ENCODE measurements at places on chromosomes 1 and 21.

DNA sequence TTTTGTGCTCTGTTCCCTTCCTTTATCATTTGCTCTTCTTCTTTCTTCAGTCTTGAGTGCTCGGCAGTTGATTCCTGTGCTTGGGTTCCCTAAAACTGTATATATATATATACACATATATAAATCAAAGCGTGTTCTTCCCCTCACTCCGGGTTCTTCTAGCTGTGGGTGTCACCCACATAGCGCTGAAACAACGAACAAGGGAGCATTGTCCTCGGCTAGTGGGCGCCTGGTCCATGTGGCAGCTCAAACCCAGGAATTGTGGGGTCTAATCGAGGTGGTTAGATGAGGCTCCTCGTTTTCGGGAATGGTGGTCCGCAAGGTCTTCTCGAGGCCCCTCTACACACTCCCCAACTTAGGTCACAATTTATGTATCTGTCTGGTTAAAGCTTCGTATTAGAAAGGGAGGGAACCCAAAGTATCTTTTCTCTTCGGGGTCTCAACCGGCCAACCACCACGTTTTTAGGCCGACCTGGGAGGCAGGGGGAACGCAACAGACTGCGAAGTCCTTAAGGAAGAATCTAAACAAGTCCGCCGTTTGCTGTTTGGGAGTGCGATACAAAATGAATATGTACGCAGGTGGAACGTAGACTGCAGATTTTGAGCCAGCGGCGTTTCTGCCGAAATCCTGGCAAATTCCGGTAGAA is 504 bp upstream of the SDHC start:
- DNase-seq = no peak

GRCh38 chr1:82387012-82387366 is 586.3 kb downstream of the ADGRL2 start:
- DNase-seq = no peak

DNA sequence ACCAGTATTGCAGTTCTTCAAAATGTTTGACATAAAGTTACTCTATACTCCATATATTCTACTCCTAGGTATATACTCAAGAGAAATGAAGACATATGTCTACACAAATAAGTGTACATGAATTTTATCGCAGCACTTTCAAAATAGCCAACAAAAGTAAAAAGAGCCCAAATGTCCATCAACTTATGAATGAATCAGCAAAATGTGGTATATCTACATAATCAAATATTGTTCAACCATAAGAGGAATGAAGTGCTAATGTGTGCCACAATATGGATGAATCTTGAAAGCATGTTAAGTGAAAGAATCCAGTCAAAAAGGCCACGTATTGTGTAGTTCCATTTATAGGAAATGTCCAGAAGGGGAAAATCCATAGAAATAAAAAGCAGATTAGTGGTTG is 98.6 kb upstream of the F3 start:
- DNase-seq = no peak

DNA sequence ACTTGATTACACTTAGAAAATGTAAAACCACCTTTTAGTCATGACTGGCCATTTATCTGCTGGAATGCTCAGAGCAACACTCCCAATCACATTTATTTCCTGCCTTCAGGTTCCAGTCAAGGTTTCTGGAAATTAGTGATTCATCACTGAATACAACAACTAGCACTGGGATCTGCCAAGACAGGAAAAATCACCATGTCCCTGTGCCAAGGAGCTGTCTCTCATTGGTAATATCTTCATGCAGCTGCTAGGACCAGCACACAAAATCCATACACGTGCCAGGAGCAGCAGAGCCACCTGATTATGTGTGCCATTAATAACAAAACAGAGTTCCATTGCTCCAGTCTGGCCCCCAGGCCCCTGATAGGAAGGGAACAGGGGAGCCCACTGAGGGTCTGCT is 194.6 kb downstream of the TNR start:
- no peak for DNase-seq

DNA sequence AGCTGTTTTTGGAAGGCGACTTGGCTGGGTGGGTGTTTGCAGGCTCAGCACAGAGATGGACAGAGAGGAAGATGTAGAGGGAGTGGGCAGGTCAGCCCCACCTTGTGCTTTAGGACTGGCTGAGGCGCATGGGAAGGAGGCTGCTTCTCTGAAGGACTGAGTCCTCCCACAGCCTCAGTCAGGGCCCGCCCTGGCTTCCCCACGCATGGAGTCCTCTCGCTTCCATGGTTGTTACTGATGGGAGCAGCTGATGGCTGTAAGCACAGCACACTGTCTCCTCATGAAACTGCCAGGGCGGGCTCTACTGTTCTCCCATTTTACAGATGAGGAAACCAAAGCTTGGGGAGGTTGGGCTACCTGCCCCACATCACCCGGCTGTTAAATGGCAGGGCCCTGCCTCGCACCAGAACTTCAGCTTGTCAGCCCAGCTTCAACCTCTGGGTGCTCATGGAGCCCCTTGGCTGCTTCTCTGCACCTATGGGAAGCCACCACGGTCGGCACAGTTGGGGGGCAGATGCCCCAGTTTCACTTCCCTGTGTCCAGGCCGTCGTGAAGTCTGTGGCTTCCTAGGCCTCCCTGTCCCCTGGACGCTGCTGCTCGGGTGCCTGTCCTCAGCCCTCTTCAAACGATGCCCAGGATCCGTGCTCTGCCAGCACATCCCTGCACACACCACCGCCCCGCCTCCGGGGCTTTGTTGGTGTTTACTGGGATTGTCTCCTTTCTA is 2.4 kb downstream of the TMEM201 start:
- DNase-seq = no peak

GRCh38 chr21:39348040-39348354 is 891 bp downstream of the HMGN1 start:
- no peak for DNase-seq

- no peak for DNase-seq
Observed at GRCh38 chr1:15215116-15215515, 31.9 kb upstream of the FHAD1 start.

DNA sequence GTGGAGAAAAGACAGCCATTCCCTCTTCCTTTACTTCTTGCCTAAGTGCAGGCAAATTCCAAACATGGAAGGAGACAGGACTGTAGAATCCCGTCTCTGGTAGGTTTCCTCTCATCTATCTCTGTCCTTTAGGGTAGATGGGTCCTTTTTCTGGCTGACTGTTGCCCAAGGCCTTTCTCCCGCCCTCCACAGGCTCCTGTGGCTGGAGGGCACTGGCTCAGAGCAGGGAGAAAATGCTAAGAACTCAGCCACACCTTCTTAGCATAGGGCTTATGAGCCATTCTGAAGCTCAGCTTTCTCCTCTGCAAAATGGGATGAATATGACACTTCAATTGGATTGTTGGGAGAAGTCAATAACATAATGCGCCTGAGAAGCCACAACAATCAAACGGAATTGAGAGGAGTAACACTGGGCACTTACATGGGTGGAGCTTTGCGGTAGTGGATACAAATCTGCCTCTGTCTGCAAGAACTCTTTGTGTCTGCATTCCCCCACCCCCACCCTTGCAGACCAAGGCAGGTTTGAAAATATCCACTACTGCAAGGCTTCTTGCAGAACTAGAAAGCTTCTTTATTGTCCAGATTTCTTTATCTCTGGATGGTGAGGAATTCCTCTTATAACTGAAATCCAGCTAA is 94.7 kb downstream of the CSMD2 start:
- no peak for DNase-seq

DNA sequence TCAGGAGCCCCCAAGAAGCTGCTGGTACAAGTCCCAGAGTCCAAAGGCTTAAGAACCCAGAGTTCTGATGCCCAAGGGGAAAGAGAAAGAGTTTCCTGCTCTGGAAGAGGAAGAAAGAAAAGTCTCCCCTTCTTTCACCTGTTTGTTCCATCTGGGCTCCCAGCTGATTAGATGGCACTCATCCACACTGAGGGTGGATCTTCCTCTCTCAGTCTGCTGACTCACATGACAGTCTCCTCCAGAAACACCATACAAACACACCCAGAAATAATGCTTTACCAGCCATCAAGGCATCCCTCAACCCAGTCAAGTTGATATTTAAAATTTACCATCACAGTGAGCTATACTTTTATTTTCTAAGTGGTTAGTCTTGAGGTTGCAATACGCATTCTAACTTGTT is 257.9 kb downstream of the PAPPA2 start:
- DNase-seq = no peak

DNA sequence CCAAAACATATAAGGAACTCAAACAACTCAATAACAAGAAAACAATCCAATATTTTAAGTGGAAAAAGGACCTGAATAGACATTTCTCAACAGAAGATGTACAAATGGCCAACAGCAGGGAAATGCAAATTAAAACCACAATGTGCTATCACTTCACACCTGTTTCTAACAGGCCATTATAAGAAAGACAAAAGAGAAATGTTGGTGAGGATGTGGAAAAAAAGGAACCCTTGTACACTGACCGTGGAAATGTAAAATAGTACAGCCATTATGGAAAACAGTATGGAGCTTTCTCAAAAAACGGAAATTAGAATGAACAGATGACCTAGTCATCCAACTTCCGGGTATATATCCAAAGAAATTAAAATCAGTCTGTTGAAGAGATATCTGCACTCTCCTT is 37.8 kb upstream of the CD2 start:
- DNase-seq = no peak

DNA sequence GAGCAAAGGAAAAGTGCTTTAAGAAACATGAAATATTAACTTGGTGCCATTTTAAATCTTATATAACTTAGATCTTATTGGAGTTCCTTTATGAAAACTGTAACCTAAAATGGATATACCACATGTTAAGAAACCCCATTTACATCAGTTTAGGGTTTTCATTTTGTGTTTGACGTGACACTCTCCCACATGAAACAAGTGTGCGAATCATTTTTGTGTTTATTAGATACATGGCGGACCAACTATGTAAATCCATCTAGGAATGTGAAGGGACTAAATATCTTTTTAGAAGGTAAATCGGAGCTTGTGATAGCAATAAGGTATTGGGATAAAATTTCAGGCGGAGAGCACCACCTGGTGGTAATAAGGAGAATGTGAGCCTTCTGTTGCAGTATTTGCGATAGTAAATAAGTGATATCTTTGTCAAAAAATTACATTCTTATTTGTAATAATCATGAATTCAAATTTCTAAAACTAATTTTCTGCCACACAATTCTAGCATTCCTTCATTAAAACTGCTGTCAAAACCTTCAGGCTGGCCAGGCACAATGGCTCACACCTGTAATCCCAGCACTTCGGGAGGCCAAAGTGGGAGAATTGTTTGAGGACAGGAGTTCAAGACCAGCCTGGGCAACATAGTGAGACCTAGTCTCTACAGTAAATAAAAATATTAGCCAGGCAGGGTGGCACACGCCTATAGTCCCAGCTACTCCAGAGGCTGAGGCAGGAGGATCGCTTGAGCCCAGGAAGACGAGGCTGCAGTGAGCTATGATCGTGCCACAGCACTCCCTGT is 31.3 kb downstream of the SMAP2 start:
- DNase-seq = no peak

GRCh38 chr1:201502511-201502857 is 4.4 kb downstream of the CSRP1 start:
- no peak for DNase-seq

GRCh38 chr1:196324345-196324744 is 283.9 kb downstream of the KCNT2 start:
- DNase-seq = no peak

DNA sequence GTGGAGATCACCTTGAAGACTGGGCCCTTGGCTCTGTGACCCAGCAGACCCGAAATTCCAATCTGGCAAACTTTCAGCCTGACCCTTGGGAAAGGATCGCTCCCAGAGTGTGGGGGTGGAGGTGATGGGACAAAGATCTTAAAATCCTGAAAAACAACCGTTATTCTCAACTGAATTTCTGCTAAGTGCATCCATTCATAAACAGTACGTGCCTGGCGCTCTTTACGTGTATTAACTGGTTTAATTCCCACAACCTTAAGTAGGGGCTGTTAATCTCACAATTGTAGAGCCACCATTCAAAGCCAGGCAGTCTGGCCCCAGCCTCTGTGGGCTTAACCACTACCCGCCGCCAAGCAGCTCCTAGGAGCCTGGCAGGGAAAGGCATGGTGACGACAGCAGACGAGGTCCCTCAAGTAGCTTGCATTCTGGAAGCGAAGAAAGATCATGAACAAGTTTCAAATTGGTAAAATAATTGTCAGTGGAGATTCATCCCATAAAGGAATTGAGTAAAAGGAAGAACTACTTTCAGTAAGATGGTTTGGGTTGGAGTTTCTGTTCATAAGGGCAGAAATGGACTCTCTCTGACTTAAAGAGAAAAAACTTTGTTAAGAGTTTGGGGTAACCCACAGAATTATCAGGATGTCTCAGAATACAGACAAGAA is 11.4 kb upstream of the RGS16 start:
- DNase-seq = no peak

DNA sequence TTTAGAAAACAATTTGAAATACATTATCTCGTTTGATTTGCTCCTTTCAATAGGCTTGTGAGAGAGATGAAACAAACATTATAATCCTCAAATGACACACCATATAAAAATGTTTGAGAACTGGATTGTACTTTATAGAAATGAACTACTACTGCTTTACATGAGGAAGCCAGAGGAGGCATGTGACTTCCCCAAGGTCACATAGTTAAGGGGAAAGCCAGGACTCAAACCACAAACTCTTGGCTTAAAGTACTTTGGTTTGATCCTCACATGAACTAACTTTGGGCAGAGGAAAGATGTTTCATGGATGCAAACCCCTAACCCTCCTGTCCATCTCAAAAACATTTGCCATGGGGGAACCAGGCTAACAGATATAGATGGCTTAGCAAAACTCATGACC is 4.7 kb downstream of the ARHGEF11 start:
- DNase-seq = no peak

DNA sequence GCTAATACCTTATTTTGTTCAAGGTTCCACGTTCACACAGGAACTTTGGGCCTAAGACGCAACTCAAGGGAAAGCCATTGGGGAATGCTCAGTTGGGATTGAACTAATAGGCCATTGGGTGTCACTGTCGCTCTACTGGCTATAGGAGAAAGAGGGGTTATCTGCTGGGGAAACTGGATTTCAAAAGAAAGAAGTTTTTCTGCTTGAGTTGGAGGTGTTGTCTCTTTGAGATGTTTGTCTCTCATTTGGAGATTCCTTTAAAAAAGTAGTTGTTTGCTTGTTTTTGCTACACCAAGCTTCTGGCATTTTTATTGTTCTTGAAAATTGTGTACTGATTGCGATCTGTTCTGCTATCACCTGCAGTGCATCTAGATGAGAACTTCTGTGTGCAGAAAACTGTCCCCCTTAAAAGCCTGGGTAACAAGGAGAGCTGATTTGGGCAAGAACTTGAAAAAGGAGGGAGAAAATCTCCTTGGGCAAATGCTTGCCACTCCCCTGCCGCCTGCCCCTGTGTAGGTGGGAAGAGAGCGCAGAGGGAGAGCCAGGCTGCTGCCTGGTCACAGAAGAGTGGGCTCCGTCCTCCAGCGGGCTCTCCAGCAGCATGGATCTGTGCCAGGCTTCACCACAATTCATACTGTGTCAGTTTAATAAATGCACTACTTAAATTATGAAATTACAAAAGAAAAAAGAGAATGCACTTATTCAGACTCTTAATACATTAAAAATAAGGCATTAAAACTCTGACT is 39.9 kb downstream of the PEX14 start:
- no peak for DNase-seq

GRCh38 chr1:169892176-169892926 is 1.3 kb downstream of the SCYL3 start:
- DNase-seq = no peak

GRCh38 chr1:223825767-223826748 is 19.7 kb downstream of the TP53BP2 start:
- no peak for DNase-seq
